ENCODE measurements at places on chromosomes 6 and 20.

- no peak for DNase-seq
Measured at GRCh38 chr6:64712606-64713005, 994.4 kb downstream of the EYS start.

DNA sequence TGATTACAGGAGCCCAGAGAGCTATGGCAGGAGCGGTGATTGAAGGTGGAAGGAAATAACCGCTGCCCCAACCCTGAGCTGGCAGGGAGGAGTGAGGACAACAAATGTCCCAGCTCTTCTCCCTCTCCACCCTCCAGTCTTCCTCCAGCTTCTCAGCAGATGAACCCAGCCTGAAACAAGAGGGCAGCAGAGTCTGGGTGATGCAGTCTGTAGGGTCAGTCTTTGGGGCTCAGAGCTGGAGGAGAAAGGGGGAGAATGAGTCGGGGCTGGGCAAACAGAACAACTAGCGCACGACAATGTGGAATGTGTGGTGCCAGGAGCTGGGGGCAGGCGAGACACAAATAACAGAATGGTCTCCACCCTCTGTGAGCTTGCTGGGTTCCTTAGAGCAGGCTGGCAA, 4.5 kb upstream of the GUCA1A start:
- DNase-seq: no peak

GRCh38 chr6:24861934-24862333, 63.2 kb upstream of the ARMH2 start:
- no peak for DNase-seq

DNA sequence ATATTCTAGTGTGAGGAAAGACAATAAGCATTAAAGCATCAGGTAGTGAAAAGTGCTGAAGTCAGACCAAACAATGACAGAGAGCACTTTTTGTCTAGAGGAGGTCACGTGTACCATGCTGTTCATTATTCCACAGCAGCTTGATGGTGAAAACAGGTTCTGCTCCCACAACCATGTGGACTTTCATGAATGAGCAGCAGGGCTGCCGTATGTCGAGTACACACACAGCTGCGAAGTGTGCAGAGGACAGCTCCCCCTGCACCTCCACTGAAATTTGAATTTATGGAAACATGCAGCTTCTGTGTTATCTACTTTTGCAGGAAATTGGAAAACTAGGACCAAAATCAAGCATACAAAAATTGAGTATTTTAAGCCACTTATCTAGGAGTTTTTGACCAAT, 85.3 kb downstream of the MAP7 start:
- DNase-seq: no peak

GRCh38 chr20:31840906-31841816, 4.2 kb downstream of the FOXS1 start:
- no peak for DNase-seq

GRCh38 chr20:5938456-5939029, 11.8 kb downstream of the TRMT6 start:
- DNase-seq: no peak

DNA sequence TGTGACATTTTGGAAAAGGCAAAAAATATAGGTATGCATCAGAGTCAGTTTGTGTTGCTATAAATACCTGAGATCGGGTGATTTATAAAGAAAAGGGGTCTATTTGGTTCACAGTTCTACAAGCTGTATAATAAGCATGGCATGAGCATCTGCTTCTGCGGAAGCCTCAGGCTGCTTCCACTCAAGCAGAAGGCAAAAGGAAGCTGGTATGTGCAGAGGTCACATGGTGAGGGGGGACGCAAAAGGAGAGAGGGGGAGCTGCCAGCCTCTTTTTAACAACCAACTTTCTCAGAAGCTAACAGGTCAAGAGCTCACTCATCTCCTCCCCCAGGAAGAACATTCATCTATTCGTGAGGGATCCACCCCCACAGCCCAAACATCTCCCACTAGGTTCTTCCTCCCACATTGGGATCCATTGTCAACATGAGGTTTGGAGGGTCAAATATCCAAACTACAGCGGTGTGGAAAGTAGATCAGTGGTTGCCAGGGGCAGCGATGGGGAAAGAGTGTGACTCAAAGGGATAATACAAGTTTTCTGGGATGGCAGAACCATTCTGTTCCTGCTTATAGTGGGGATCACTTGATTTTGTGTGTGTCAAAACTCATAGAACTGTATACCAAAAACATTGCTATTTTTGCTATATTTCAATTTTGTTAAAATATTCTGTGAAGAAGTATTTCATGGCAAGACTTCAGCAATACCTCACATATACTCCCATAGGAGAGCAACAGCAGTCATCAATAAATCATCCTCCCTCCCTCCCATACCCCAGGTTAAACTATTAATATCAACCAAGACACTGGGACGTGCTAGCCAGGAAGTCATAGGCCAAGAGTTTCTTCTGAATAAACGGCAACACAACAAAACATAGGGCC, 9.9 kb upstream of the FAM50B start:
- no peak for DNase-seq

DNA sequence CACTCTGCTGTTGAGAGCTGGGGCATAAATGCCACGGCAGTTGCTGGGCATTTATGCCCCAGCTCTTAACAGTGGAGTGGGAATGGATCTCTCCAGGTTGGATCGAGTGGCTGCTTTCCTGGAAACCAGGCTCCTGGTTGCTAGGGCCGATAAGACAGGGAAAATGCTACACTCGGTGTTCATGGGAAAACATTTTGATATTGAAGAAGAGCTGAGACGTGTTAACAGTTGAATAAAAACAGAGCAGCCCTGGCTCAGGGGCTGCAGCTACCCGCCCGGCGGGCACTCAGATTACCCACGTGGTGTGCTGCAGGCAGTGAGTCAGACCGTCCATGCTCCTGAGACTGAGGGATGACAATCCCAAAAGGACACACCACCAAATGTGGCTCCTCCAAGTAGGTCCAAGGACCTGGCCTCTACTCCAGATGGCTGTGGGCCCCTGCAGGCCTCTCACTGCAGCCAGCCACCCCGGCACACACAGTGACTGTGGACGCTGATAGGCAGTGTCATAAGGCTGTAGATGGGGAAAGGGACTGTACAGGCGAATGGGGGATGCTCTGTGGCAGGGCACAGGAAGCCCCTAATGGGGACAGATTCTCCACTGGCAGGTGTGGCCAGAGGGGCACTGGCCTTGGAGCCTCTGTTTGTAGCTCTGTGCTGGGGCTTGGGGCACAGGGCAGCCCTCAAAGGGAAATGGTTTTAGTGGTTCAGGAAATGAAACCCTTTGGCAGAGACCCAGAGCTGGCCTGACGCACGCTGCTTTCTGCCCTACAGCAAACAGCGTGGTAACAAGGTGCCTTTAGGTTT, 237.8 kb downstream of the LY86 start:
- no peak for DNase-seq

GRCh38 chr6:155310596-155310995, 3.7 kb downstream of the TFB1M start:
- DNase-seq: no peak

GRCh38 chr20:51651921-51652549, 109.5 kb upstream of the NFATC2 start:
- no peak for DNase-seq

DNA sequence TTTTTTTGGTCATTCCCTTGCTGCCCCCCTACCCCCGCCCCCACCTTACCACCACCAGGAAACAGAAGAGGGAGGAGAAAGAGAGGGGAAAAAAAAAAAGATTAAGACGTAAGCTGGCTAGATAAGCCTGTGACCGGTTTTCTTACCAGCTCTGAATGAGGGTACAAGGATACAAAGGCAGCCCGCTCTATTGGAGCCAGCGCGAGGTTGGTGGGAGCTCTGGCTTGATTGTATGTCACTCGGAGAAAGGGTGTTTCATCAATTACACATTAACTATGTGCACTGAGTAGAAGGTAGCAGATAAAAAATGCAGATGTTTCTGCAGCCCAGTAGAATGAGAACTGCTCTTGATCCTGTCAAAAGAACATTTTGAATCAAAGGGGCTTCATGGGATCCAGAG, 28.6 kb upstream of the OLIG3 start:
- DNase-seq: no peak

DNA sequence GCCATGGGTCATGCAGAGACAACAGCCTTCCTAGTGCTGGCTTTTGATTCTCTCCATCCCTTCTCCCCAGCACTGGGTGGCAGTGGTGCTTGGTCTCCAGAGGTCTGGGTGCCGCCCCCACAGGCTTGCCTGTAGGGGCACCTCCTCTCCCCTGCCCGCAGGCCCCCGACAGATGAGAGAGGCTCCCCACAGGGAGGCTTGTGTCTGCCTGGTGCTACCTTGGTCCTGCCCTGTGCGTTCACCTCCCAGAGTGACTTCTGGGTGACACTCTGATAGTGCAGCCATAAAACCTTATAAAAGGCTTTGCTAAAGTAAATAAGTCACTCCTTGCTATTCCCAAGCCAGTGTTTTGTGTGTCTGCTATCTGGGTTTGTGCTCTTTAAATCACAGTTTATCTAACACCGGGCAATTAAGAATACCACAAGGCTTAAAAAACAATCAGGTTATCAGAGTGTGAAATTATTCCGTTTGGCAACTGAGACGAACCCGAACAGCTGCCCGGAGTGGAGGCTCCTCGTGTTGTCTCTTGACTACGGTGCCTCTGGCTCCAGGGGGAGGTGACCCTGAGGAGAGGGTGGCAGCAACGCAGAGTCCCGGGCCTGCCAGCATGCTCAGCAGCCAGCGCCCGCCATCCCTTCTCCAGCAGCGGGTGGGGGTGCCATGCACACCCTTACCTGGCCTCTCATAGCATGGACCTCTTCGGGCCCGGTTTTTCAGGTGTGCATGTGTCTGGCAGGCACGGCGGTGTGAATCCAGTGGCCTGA, 5.4 kb upstream of the C20orf204 start:
- no peak for DNase-seq

DNA sequence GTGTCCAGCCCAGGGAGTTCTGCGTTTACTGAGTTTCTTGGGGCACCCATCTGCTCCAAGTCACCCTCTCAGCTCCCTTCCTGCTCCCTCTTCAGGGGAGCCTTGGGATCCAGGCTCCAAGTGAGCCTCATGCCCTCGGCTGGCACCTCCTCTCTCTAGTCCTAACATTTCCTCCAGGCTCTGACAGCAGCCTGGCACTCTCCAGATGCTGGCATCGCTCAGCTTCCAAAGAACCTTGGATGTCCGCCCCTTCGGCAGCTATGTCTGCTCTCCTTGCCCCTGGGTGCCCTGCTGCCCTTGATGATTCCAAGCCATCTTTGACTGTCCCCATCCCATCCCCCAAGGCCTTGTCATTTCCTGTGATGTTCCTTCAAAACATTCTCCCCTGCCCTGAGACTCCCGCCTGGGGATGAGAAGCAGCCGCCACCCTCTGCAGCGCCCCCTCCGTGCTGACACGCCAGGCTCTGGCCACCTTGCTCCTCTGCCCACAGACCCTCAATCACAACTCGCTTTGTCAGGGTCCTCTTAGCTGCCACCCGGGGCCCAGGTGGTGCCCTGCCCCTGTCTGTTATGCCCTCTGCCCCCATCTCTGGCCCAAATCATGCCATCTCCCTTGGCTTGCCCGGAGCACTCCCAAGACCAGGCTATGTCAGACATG, 6.6 kb upstream of the GFRA4 start:
- DNase-seq: no peak

DNA sequence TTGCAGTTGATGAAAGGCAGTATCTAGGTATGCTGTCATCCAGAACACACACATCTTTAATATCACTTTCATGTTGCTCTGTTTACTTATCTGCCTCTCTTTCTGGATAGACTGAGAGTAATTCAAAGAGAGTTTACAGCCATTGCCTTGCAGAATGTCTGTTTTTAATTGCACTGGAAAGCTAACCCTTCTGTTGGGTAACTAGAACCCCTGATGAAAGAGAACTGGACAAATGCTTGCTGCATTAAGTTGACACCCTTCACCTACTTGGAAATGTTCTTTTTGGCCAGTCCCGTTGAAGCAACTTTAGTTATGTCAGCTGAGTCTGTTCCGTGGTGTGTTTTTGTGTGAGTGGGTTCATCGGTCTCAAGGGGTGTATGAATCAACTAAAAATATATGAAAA, 383.8 kb upstream of the CITED2 start:
- no peak for DNase-seq

GRCh38 chr6:144286503-144287393, 1.6 kb downstream of the UTRN start:
- DNase-seq: no peak

GRCh38 chr6:22682979-22683378, 113.6 kb downstream of the HDGFL1 start:
- DNase-seq: no peak

GRCh38 chr6:170225852-170226417, 64.9 kb downstream of the DLL1 start:
- DNase-seq: no peak
